ENCODE measurements at places on chromosomes 13 and 19.

DNA sequence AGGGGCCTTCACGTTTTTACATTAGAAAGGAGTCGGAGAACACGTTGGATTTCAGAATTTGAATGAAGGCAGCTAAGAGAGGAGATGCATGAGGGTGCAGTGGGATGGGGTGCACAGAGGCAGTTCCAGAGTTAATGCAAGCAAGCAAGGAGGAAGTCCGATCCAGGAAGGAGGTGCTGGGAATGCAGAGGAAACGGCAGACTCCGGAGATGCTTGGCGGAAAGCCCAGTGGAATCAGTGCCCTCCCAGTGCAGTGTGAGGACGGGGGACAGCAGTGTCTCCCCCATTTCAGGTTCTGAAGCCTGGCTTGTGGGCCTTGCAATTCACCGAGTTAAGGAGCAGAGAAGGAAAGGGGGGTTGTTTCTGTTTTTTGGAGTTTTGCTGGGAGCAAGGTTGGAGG is 100.4 kb downstream of the COL4A2 start:
- DNase-seq: no peak
- H3K27ac ChIP-seq: no peak overlapping the region
- peaks cover 11% of the 10 kb centered on the region for H3K4me1 ChIP-seq
- no peaks in the 10 kb centered on the region for H3K36me3 ChIP-seq
- no peak overlapping the region for H3K4me3 ChIP-seq

DNA sequence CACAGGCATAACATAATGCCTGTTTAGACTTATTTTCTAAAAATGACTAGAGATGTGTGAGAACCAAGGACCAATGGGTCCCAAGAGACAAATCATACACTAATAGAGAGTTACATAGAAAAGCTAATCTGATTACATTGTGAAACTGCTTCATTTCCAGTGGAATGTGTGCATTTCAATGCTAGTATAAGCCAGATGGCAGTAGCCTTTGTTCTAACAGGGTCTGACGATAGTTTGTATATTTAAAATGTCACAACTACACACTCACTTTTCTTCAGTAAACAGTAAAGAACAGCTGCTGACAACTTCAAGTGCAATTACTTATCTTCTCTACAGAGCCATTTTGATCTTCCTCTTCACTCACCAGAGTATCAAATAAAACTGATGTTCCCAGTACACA is 4.3 kb upstream of the SLITRK5 start:
- no peak for DNase-seq
- H3K4me1 ChIP-seq: no peaks in the 10 kb centered on the region
- H3K27ac ChIP-seq: no peak overlapping the region
- no peak overlapping the region for H3K4me3 ChIP-seq

DNA sequence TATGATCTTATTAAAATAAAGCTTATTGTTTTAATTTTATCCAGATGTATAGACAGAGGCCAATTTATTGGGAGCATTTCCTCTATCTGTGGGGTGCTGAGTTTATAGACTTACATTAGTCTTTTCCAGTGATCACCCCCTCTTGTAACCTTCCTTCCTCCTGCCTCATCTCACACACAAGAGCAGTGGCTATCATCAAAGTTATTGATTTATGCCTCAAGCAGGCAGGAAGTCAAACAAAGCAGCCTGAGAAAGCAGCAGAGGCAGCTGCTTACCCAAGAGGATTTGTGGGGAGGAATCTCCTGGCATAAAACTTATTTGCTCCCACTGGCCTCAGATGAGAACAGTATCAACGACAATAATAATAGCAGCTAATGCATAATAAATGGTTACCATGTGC is 26.3 kb upstream of the DCLK1 start:
- DNase-seq: no peak
- H3K4me1 ChIP-seq: peaks cover 7% of the 10 kb centered on the region
- H3K27ac ChIP-seq: no peak overlapping the region
- no peak overlapping the region for H3K4me3 ChIP-seq

DNA sequence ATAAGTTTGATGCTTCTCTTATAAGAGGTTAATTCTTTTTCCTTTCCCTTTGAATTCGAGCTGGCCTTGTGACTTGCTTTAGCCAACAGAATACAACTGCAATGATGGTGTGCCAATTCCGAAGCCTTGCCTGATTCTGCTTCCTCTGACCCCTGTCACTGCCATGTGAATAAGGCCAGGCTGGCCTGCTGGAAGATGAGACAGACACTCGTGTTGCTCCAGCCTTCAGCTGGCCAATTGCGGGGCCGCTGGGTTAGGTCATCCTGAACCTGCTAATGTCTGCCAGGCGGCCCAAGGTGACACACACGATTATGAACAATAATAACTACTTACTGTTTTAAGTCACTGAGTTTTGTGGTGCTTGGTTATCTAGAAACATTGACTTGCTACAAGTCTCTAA is 352.0 kb downstream of the MYO16 start:
- no peak overlapping the region for H3K27ac ChIP-seq
- H3K36me3 ChIP-seq: no peaks in the 10 kb centered on the region
- H3K4me1 ChIP-seq: no peaks in the 10 kb centered on the region
- H3K27me3 ChIP-seq: no peaks in the 10 kb centered on the region

- no peaks in the 10 kb centered on the region for H3K4me1 ChIP-seq
- H3K27ac ChIP-seq: no peak overlapping the region
- H3K4me3 ChIP-seq: no peak overlapping the region
- H3K36me3 ChIP-seq: no peaks in the 10 kb centered on the region
- no peak for DNase-seq
These were observed 58.0 kb downstream of the TGDS start for GRCh38 chr13:94537740-94538630.

- no peak overlapping the region for H3K4me3 ChIP-seq
- no peak for DNase-seq
- H3K27ac ChIP-seq: no peak overlapping the region
- H3K27me3 ChIP-seq: no peaks in the 10 kb centered on the region
These were observed 1145.1 kb downstream of the UQCRFS1 start for GRCh38 chr19:28067882-28068281.

- H3K27me3 ChIP-seq: no peaks in the 10 kb centered on the region
- peaks cover 84% of the 10 kb centered on the region for H3K4me1 ChIP-seq
- DNase-seq: peak; percentile 63
- H3K36me3 ChIP-seq: peaks cover 11% of the 10 kb centered on the region
- H3K27ac ChIP-seq: peak overlapping the region; percentile 76
- H3K4me3 ChIP-seq: no peak overlapping the region
These were observed 55.0 kb upstream of the EEF1AKMT1 start for GRCh38 chr13:20828539-20829364.

- H3K27ac ChIP-seq: no peak overlapping the region
- no peaks in the 10 kb centered on the region for H3K4me1 ChIP-seq
- H3K27me3 ChIP-seq: no peaks in the 10 kb centered on the region
- DNase-seq: no peak
- H3K36me3 ChIP-seq: no peaks in the 10 kb centered on the region
- no peak overlapping the region for H3K4me3 ChIP-seq
These were observed 5.8 kb upstream of the TLE5 start for GRCh38 chr19:3068071-3068470.

All from cardiac muscle cell (in vitro differentiated cells and primary cell).